ENCODE measurements at places on chromosomes 5 and 9. TPM values are rescaled to one million over a fixed set of nuclear protein-coding genes. Genes with fewer than 3 reads are reported as not detected.

GRCh38 chr5:88745093-88745696, 137.8 kb downstream of the MEF2C start:
- H3K27ac ChIP-seq = no peak overlapping the region
- DNase-seq = no peak
- no peaks in the 10 kb centered on the region for H3K27me3 ChIP-seq

DNA sequence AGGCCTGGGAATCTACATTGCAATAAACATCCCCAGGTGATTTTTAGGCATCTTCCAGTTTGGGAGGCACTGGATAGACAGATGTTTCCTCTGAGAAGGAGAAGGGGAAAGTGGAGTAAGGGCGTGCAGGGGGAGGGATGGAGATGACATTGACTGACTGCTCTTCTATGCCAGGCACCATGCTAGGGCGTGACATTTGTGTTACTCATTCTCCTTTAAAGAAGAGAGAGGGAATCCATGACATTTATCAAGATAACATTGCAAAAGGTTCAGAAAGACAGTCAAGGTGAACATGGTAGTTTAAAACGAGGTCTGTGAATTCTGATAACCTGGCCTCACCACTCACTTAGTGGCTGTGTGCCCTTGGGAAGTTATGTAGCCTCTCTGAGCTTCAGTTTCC, 35.8 kb downstream of the FGF1 start:
- H3K4me3 ChIP-seq = no peak overlapping the region
- no peaks in the 10 kb centered on the region for H3K4me1 ChIP-seq
- DNase-seq = no peak
- no peak overlapping the region for H3K27ac ChIP-seq

DNA sequence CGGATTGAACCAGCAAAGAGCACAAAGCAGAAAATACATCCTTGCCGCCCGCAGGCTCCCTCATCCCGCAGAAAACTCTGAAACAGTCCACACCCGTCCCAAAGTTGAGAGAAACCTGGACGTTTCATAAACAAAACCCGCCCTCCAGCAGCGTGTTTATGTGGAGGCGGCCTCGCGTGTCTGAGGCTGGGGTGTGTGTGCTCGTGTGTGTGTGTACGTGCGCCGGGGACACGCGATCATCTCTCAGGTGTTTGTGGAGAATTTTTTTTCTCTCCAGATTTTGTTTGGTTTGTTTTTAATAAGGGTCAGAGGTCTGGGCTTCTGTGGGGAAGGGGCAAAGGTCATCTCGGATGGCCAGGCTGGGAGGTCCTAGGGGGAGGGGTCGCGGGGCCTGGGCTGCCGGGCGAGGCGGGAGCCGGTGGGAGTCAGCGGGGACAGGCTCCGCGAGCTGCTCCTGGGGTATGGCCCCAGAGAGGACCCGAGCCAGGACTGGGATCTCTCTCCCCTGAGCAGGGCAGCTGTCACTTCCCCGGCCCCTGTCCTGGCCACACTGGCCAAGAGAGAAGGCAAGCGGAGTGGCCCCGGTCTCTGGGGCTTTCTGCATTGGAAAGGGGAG, 206.4 kb downstream of the C9orf50 start:
- peaks cover 2% of the 10 kb centered on the region for H3K36me3 ChIP-seq
- peak overlapping the region; percentile 96 for H3K27ac ChIP-seq
- H3K27me3 ChIP-seq = peaks cover 11% of the 10 kb centered on the region
- peaks cover 21% of the 10 kb centered on the region for H3K4me1 ChIP-seq
- peak; percentile 37 for DNase-seq

DNA sequence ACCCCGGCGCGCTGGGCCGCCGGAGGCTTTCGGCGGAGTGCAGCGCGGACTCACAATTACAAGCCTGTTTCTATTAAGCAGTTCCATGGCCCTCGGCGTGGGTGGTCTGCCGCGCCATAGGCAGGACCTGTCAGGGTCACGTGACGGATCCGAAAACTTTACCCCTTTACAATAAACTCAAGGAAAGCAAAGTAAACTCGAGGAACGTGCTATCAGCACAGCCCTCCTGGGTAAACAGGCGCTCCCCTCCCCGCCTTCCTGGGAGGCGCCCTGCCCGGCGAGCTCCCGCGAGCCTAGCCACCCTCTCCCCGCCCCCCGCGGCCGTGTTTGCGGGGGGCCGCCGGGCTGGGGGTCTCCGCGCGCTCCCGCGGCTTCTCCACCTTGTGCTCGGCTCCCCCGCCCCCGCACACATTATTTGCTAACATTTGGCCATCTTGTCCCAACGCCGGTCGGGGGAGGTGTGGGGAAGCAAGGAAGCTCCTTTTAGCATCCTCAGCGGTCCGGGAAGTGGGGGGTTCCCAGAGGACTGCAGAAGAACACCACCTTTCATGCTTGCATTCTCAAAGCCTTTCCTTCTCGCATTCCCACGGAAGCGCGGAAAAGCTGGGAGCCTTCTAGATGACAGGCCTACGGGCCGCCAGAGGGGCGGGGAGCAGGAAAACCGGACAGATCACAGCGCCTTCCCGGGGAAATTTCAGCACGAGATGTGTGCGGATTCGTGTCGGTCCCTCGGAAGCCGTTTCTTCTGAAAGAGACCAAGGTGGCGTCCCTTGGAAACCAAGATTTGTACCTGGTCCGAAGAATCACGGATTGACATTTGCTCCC, at the start of gene PTCH1:
Gene PTCH1, minus strand, starts transcription at position 238 of the 825 bp plus-strand sequence.
- no peaks in the 10 kb centered on the region for H3K36me3 ChIP-seq
- peaks cover 24% of the 10 kb centered on the region for H3K4me1 ChIP-seq
- H3K4me3 ChIP-seq = peak within 1 kb of the TSS; percentile 87
- H3K27ac ChIP-seq = peak within 1 kb of the TSS; percentile 91
- peak; percentile 26 for DNase-seq
- H3K27me3 ChIP-seq = peaks cover 80% of the 10 kb centered on the region

GRCh38 chr5:82931110-82931509, 146.1 kb downstream of the TMEM167A start:
- DNase-seq = no peak
- no peaks in the 10 kb centered on the region for H3K4me1 ChIP-seq
- peaks cover 1% of the 10 kb centered on the region for H3K36me3 ChIP-seq
- H3K4me3 ChIP-seq = no peak overlapping the region

DNA sequence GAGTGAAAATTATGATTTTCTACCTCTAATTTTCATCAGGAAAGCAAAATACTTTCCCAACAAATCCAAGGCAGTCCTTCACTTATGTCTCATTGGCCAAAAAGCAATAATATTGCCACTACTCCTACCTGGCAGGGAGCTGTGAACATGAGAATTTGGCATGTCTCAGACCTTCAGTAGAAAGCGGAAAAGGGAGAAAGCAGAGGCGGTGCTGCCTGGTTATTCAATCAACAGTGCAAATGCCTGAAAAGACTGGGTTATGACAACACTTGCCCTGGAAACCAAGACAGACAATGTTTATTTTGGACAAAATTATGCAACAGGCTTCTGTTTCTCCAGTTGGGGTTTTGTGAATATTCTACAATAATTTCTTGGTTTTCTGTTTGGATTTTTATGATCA, 194.4 kb downstream of the TAF11L14 start:
- no peak for DNase-seq
- H3K4me1 ChIP-seq = peaks cover 16% of the 10 kb centered on the region
- no peaks in the 10 kb centered on the region for H3K27me3 ChIP-seq
- no peak overlapping the region for H3K27ac ChIP-seq

DNA sequence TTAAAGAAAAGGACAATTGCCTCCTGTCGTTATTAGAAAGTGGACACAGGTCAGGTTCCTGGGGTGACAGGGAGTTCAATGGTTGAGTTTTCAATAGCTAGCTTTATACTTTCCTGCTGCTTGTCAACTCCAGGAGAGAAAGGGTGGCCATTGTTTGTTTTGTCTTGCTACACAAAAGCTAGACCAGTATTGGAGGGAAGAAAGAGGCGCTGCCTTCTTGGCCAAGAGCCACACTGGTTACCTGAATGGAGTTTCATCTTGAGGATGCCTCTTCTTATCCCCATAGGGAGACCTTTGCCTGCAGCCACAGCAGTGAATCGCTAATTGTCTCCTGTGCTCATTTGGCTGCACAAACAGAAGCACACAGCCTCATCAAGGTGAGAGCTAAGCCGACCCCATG, 279.4 kb upstream of the GRIA1 start:
- no peak for DNase-seq
- H3K4me3 ChIP-seq = no peak overlapping the region
- no peaks in the 10 kb centered on the region for H3K27me3 ChIP-seq
- no peaks in the 10 kb centered on the region for H3K36me3 ChIP-seq

DNA sequence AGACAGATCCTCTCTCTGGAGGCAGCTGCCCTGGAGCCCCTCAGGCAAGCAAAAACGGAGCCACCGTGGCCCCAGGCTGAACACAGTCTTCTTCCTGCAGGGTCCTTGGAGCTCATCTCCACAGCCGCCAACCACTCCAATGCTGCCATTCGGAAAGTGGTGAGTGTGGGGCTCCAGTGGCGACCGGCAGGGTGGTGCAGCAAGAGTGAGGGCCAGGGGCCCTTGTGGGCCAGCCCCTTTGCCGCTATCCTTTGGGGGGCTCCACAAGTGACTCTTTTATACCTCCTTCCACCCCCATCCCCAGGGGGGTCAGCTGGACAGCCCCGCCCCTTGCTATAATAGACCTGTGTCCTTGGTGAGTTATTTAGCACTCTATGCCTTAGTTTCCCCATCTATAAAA, 47.4 kb upstream of the SUSD3 start:
- no peak overlapping the region for H3K27ac ChIP-seq
- no peak for DNase-seq
- no peak overlapping the region for H3K4me3 ChIP-seq
- no peaks in the 10 kb centered on the region for H3K27me3 ChIP-seq

DNA sequence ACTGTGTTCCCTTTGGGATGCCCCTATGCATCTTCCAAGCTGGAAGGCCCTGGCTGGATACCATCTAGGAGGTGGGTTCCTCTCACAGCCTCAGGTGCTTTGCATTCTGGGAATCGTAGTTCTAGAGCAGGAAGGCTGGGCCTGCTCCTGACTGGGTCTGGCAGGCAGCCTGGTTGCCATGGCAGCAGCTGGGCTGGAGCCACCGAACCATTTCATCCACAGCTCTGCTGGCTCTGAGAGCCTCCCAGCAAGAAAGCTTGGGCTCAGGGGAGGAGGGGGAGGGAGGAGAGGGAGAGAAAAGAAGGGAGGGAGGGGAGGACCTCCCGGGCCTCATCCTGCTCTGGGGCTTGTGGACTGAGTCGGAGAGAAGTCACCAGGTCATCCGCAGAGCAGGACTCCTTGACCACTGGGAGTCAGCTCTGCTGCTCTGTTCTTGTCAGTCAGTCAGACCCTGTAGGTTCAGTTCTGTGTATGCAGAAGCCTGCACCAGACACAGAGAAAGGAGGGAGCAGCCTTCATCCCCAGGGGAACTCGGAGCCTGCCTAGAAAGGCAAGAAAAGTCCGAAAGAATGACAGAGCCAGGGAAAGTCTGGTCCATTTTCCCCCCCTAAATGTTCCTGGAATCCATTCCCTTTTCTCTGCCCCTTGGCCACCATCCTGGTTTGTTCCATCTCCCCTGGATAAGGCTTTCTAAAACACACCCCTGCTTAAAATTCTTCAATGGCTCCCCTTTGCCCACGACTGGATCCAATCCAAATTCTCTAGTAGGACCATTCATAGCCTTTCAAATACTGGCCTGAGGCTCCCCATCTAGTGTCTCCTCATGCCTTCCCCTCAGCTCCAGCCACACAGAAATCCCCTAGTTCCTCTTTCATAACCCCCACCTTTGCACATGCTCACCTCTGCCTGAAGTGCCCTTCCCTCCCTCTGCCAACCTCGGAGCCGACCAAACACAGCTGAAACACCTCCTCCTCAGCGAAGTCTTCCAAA, 65.4 kb upstream of the ARAP3 start:
- H3K27ac ChIP-seq = no peak overlapping the region
- no peak overlapping the region for H3K4me3 ChIP-seq
- H3K27me3 ChIP-seq = peaks cover 48% of the 10 kb centered on the region
- H3K36me3 ChIP-seq = no peaks in the 10 kb centered on the region
- DNase-seq = no peak

DNA sequence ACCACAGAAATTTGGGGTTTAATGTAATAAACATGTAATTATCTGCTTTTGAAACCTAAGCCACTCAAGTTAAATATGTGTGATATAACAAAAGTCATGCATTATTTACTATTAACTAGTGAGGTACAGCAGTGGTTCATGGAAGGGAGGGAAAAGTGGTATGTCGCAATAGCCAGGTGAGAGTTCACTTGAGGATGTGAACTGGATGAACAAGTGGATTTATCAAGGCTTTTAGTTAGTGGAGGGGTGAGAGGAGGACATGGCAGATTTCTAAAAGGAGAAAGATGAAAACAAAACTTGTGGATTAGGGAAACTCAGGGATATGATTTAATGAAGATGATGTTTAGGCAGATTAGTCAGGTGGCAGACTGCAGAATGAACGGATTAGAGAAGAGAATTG, 141.3 kb upstream of the NFIB start:
- H3K4me3 ChIP-seq = no peak overlapping the region
- no peak for DNase-seq
- no peak overlapping the region for H3K27ac ChIP-seq
- H3K36me3 ChIP-seq = no peaks in the 10 kb centered on the region
- H3K27me3 ChIP-seq = no peaks in the 10 kb centered on the region
- H3K4me1 ChIP-seq = no peaks in the 10 kb centered on the region

DNA sequence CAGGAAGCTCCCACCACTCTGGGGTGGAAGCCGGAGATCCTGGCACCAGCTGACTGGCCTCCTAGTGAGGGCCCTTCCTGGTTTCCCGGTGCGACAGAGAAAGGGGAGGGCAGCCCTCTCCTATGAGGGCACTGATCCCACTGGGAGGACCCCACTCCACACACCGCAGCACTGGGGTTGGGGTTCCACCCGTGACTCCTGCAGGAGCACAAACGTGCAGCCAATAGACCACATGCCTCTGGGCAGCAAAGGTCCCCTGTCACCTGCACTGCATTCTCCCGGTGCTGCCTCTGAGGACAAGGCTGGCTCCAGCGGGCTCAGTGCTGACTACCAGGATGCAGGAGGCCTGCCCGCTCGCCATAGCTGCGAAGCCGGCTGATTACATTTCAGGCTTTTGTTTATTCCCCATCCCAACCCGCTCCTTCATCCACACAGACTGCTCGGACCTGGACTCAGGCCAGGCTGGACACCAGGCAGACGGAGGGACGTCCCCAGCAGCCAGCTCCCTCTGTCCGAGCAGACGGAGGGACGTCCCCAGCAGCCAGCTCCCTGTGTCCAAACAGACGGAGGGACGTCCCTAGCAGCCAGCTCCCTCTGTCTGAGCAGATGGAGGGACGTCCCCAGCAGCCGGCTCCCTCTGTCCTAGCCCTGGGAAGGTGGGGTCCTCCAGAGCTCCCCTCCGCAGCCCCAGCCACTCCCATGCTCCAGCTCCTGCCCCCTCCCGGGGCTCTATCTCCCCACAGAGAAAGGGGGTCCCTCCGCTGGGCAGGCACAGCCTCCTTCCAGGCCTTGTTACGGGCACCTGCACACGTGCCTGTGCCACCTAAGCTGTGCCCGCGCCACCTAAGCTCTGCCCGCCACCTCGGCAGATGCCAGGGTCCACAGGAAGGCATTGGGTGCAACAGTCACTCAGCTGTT, 8.8 kb upstream of the CEP72 start:
- H3K27me3 ChIP-seq = peaks cover 31% of the 10 kb centered on the region
- no peak for DNase-seq
- no peak overlapping the region for H3K4me3 ChIP-seq
- no peak overlapping the region for H3K27ac ChIP-seq
- H3K4me1 ChIP-seq = peaks cover 12% of the 10 kb centered on the region

ZSWIM6 gene
- 33.4 TPM for total RNA-seq

TRIM36 gene
- 9.4 TPM for total RNA-seq

EDIL3 gene
- total RNA-seq = 5.6 TPM

GARIN3 gene
- not detected for total RNA-seq

MCIDAS gene
- total RNA-seq = not detected

DRD1 gene
- total RNA-seq = not detected

Data from progenitor cell of endocrine pancreas (in vitro differentiated cells).